ENCODE measurements at places on chromosomes 2 and 18.

- DNase-seq, result peak; percentile 66
Observed at GRCh38 chr2:202034249-202035088, 814 bp downstream of the FZD7 start.

DNA sequence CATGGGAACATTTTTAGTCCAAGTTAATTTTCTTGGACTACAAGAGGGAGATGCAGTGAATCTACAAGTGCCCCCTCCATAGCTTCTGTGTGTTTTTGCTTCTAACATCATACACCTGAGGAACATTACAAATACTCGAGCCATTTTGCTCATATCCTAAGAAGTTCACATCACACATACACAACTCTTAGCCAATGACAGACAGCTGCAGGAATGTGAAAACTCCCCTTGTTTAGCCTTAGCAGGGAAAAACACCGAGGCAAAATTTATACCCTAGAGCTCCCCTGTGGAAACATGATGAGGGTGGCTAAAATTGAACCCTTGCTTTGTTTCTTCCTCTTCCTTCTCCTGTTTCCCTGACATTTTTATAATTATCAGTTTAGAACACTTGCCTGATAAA is 928.3 kb upstream of the NRXN1 start:
- DNase-seq, result no peak

DNA sequence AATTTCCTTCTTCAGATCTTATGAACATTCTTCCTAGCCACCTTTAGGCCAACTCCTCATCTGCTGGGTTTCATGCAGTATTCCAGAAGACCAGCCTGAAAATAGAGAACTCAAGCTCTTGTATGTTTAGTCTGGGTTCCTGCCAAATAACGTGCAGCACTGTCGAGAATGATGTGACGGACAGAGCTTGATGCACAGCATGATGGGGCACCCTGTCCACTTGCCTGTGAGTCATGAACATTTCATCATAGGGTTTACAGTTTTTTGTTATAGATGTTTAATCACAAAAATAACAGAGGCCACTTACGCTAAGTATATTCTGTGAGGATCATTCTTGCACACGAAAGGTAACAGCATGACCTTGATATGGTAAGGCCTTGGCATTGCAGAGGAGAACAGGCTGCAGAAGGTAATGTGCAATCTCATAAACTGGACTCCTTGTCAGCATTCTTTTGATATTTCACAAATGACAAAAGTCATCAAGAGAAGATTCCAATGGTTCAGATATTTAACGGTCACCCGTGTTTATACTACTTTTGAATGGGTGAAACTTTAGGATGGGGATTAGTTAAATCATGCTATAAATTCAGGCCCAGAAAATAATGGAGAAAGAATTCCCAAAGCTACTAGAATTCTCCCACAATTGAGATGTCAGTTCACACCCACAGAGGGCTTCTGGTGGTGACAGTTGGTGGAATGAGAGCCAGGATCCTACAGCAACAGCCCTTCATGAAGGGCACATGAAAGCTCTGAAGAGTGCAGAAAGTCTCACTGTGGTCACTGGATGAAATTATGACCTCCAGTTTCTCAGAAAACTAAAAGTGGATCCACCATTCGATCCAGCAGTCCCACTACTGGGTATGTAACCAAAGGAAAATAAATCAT is 396.1 kb upstream of the RAB12 start:
- peak; percentile 86 for DNase-seq

DNA sequence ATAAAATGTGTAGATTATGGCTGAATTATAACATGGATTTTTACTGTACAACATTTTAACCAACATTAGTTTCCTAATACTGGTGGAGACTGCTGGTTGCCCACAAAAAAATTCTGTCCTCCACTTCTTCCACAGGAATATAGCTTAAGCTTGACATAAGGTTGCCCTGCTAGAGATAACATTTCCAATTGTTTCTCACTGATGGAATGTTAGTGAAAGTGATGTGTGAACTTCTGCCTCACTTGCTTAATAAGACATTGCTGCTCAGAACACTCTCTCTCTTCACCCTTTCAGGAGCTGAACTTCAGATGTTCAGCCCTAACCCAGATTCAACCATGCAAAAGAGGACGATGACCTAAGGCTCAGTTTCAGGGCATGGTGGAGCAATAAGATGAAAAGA is 2.7 kb upstream of the SGPP2 start:
- no peak for DNase-seq

GRCh38 chr2:67137699-67138098 is 259.4 kb upstream of the ETAA1 start:
- no peak for DNase-seq

DNA sequence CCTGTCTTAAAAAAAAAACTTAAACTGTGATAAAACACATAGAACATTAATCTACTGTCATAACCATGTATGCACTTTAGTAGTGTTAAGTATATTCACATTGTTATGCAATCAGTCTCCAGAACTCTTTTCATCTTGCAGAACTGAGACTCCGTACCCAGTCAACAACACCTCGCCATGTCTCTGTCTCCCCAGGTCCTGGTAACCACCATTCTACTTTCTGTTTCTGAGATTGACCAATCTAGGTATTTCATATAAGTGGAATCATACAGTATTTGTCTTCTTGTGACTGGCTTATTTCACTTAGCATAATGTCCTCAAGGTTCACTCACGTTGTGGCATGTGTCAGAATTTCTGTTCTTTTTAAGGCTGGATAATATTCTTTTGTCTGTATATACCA is 290.8 kb upstream of the CXCR4 start:
- DNase-seq, result no peak

DNA sequence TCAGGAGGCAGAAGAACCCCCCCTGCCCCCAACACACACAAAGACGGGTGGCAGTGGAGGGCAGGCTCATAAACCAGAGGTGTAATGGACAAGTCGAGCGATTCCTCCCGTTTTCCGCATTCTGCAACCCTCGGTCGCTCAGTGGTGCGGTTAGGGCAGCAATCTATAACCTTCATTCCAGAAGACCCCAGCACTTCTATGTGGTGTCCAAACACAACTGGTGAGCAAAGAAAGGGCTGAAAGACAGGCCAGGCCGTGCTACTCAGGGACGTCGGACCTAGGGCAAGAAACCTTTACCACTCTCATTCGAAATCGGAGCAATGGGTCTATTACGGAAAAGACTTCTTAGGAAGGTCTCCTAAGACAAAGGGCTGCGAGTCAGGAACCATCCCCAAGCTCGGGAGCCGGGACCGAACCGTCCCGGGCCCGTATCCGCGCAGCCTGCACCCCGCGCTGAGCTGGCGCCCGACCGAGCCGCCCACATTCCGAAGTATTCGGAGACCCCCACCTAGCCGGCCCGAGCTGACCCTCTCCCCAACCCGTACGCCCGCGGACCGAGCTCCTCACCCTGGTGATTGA is 568 bp downstream of the ARL5A start:
- peak; percentile 21 for DNase-seq

- DNase-seq, result no peak
Observed at GRCh38 chr2:67255933-67256615, 141.1 kb upstream of the ETAA1 start.

- peak; percentile 78 for DNase-seq
Observed at GRCh38 chr2:37897511-37897910, 27.6 kb upstream of the RMDN2 start.

DNA sequence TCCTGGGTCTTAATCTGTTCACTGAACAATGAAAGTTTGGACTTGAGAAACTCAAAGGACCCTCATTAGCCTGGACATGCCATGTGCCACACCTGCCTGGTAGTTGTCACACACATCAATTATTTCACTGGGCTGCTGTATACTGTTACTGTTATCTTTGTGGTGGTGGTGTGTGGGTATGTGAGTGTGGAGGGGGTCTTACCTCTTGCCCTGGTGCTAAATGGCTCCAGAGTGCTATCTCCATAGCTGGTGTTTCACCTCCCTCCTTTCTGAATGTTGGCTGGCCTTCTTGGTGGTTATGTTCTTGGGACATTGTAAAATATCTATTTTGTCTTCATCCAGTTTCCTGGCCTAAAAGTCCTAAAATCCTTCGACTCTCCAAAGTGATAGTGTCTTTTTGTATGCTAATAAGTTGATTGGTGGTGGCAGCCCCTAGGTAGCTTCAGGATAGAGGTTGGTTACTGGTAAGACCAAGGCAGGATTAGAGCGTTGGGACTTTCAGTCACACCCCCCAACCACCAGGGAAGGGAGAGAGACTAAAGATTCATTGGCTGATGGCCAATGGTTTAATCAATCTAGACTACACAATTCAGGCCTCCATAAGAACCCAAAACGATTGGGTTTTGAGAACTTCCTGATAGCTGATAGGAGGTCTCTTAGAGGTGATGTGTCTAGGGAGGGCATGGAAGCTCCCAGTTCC is 328.1 kb downstream of the MYCN start:
- no peak for DNase-seq

GRCh38 chr2:64260817-64261216 is 116.6 kb upstream of the PELI1 start:
- DNase-seq, result no peak

DNA sequence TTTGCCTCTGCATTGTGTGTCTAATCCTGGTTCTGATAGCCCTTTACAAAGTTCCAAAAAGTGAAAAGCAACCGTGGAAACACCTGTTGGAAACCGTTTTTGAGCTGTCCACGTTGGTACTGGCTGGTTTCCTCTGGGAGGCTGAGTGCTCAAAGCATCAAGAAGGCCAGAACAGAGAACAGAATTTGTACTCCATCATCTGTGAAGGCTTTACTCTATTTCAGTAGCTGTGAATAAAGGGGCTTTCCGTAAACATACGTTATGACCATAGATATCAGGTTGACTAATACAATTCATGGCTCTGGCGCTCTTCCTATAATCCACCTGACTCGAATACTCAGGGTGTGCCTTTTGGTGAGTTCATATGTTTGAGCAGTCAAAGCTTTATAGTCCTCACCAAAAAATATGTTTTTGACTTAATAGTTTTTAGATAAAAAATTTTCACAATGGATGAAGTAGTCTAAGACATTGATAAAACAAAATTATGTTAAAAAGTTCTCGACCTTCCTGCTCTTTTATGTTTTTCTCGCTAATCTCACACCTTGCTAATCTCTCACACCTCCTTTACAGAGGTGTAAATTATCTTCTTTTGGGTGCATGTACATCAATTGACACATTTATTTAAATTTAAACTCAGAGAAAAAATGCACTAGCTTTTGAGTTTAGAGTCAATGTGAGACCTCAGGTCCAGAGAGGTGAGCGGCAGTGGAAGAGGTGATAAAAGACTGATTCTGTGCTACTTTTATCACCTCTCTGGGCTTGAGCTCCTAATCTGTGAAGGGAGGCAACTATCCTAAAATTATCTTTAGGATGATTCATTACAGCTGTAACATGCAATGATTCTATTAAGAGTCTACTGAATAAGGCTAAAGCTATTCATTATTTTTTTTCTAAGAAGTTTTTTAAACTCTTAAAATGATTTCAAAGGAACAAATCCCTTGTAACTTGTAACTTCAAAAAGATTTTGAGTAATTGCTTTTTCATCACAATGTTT is 65.3 kb downstream of the CXCR4 start:
- DNase-seq, result no peak

- no peak for DNase-seq
Observed at GRCh38 chr2:74854401-74854800, 20.5 kb downstream of the HK2 start.

- DNase-seq, result no peak
Observed at GRCh38 chr2:19731515-19731914, 170.3 kb downstream of the TTC32 start.

GRCh38 chr18:28794459-28795245 is 617.7 kb upstream of the CDH2 start:
- DNase-seq, result no peak

GRCh38 chr18:75290737-75291358 is 80.3 kb downstream of the TSHZ1 start:
- DNase-seq, result no peak

GRCh38 chr2:120319123-120319522 is 26.8 kb upstream of the INHBB start:
- DNase-seq, result no peak

DNA sequence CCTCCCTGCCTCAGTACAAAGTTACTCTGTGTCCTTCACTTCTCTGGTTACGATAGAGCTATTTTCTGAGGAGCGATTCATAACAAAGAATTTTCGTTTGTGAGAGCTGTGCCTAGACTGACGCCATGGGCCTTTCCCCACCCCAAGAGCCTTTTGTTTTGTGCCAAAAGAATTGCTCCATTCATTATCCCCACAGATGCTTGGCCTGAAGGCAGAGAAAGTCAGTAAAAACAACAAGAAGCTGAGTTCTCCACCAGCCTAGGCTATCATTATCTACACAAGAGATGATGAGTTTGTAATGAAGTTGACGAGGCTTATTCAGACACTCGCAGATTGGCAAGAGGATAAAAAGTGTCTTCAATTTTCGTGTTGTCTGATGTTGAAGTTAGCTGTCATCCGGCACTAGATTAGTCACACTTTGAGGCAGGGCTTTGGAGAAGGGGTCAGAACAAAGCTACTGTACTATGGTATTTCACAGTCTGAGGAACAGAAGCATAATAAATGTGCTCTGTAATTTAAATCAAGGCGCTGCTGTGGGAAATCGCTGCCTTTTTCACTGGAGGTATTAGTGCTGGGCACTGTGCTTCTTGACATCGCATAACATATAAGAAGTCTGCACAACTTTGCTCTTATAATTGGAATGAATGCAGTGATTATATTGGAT is 278.4 kb upstream of the FIGN start:
- DNase-seq, result peak; percentile 89

DNA sequence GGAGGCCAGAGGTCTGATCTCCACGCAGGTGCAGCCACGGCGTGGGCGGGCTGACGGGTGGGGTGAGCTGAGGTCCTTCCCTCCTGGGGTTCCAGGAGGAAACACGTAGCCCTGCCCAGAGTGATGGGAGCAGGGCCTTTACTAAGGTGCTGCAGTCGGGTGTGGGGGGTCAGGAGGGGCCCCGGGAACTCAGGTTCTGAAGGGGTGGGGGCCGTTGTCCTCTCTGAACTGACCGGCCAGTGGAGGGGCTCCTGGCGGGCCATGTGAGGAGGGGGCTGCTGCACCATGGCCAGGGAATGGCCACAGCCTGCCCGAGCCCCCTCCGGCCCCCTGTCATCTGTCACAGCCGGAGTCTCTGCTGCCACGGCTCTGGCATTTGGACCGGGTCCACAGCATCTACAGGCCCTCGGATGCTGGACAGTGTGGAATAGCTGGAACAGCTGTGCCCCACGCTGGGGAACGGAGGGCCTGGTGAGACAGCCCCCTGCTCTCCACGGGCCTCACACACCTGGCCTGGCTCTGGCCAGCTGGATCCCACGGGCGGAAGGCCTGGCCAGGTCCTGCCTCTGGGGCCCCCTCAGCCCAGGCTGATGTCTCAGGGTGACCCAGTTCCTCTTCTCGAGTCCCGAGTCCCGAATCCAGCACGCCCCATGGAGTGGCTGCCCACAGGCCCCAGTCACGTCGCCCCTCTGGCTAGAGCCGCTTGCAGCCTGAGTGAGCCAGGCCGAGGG is 145.6 kb upstream of the GPC1 start:
- DNase-seq, result no peak

- no peak for DNase-seq
Observed at GRCh38 chr2:118750959-118751565, 96.4 kb downstream of the EN1 start.

Data from Caki2 (cell line).